ENCODE measurements at places on chromosomes 1 and 21.

DNA sequence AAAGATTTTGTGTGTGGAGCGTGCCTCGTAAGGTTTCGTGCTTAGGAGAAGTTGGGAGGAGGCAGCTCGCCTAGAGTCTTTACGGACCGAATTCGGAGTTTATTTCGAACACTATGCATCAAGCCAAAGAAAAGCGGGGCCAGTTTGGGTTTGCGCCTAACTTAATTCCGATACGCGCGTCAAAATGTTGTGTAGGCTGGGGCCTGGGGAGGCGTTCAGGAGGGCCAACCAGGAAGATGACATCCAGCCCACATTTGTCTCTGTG lies 6.4 kb downstream of the FOXD2 start:
- DNase-seq = no peak

GRCh38 chr1:185291652-185292051 lies 25.4 kb downstream of the IVNS1ABP start:
- DNase-seq = no peak

DNA sequence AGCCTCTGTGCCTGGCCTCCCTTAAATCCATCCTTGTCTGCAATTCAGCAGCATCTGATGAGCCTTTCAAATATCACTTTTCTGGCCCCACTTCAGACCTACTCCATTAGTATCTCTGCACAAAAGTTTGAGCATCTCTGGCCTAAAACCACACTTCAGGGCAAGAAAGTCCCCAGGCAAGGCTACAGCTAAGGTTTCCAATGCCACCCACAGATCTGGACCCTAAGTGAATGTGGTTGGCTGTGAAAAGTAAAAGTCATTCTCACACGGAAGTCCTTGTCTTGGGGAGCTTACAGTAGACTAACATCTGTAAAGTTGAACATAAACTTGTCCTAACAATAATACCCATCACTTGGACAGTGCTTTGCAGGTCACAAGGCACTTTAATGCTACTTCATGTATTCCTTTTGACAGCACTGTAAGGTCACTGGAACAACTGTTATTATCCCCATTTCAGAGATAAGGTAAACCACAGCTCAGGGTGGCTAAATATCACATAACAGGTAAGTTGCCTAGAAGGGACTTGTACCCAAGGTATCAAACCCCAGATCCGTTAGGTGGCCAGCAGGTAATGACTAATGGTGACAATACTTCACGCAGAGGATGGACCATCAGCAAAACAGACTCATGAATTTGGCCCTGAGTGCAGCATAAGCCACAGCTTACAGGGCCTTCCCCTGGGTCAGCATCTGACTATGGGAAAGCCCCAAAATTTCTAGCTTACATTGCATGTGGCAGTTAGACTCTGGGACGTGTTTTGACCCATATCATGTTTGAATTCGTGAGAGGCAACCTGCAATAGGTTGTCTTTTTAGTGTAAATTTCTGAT lies 356.0 kb downstream of the HHAT start:
- DNase-seq = no peak

DNA sequence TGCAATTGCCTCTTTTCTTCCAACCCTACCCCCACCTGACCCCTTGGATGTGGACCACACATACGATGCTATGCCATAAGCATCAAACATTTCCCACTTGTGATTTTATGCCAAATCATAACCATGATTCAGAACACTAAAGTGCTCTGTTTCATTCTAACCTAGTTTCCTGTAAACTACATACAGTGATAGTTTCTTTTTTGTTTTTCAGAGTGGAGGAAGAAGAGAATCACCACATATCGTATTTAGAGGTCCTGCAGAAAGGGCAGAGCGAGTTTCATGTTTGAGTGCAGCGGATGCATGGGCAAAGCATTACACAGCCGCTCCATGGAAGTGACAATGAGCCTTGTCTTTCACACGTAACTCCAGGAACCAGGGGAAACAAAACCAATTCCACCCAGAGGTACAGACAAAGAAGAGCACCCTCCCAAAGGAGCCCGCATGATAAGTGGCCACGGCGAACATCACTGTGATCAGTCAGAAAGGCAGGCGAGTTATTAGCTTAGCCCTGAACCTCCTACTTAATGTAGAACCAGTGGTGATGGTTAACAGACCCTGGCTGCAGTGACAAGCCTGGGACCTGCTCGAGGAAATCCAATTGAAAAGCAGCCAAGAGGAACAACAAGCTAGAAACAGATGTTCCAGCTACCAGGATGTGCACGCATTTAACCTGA lies 64.0 kb upstream of the ZNF281 start:
- no peak for DNase-seq

DNA sequence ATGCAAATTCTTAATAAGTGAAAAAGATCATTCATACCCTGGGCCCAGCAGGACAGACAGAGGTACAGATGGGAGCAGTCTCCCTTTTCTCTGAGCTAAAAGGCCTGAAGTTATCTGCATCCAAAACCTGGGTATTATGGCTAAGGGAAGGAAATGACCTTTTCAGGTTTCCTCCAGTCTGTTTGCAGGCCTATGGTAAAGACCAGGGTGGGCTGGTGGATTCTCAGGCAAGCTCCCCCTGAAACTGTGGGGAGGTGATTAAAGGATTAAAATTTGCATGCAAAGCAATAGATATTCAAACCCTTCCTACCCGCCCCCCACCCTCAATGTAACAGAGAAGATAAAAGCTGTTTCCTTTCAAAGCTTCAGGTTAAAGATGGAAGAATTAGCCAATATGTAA lies 471.8 kb upstream of the RUNX1 start:
- no peak for DNase-seq

- no peak for DNase-seq
Measured at GRCh38 chr1:162625679-162626078, 6.6 kb upstream of the DDR2 start.

DNA sequence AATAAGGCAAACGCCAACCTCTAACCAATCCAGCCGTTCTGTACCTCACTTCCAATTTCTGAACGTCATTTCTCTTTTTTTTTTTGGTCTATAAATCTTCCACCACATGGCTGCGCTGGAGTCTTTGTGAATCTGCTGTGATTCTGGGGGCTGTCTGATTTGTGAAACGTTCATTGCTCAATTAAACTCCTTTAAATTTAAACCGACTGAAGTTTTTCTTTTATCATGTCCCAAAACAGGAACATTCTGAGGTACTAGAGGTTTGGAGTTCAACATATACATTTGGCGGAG lies 65.5 kb upstream of the BACH1 start:
- DNase-seq = peak; percentile 89

DNA sequence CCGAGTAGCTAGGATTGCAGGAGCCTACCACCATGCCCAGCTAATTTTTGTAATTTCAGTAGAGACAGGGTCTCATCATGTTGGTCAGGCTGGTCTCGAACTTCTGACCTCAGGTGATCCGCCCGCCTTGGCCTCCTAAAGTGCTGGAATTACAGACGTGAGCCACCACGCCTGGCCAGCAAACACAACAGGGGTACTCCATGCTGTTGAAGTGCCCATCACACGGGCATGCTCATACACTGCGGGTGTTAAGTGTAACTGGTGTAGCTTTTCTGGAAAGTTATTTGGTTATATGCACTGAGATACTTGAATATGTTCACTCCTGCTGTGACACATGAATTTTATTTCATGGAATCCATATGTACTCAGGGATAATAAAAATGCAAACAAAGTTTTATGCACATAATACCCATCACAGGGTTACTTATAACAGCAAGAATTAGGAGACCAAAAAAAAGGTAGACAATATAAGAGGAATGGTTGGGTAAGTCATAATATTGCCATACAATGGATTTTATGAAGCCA lies 9.2 kb downstream of the SRSF4 start:
- no peak for DNase-seq

- no peak for DNase-seq
Measured at GRCh38 chr1:1185101-1185765, 11.6 kb downstream of the TTLL10 start.

- peak; percentile 51 for DNase-seq
Measured at GRCh38 chr1:202802998-202803932, 5.0 kb downstream of the KDM5B start.

GRCh38 chr1:17307946-17308345 lies at the start of gene PADI4:
Gene PADI4, plus strand, starts transcription at chr1:17308197. Its CDS starts 26 bp downstream, at chr1:17308223.
- DNase-seq = no peak
